ENCODE measurements at places on chromosomes 4 and X.

DNA sequence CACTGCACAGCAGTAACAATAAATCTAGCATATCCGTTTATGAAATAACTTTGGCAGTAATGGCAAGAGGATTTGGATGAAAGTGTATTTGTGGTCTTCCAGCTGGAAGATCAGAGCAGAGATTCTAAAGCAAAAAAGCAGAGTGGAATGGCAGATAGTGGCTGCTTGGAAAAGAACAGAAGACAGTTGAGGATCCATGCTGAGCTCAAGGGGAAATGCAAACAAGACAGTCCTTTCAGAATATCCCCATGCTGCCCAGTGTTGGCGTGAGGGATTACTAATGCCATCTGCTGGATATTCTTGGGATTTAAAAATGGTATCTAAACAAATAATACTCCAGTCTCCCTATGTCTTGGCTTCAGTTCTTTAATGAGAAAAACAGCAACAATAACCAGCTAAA is 629.1 kb upstream of the ATOH1 start:
- no peak for DNase-seq

- no peak for DNase-seq
Observed at GRCh38 chrX:136639506-136640176, 8.3 kb upstream of the CD40LG start.

DNA sequence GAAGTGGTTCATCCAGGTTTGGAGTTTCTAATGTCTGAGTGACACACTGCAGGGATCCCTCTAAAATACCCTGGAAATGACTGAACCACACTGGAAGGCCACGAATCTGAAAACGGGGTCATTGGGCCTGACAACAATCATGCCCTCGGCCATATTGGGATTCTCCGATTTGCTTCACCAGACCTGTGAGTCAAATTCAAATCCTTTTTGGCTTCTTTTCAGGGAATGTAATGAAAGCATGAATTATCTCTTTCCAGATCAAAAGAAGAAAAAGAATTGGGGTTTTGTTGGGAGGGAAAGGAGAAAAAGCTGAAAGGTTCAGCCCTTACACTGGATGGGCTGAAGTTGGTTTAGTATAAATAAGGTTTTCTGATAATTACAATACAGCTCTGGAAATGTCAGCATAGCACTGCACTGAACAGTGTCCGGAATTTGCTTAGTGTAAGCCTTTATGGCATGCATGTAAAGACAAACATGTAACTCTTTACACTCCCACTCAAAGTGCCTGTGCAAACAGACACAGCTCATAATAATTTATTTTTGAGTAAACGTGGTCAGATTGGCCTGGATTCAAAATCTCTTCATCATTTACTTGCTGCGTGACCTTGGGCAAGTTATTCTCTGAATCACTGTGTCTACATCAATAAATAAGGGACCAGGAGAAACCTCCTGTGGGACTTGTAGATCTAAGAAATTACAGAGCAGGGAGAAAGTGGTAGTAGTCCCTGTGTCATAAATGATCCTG is 21.4 kb downstream of the CT47C1 start:
- DNase-seq, result no peak

GRCh38 chrX:127943571-127943970 is 108.6 kb downstream of the ACTRT1 start:
- DNase-seq, result no peak

DNA sequence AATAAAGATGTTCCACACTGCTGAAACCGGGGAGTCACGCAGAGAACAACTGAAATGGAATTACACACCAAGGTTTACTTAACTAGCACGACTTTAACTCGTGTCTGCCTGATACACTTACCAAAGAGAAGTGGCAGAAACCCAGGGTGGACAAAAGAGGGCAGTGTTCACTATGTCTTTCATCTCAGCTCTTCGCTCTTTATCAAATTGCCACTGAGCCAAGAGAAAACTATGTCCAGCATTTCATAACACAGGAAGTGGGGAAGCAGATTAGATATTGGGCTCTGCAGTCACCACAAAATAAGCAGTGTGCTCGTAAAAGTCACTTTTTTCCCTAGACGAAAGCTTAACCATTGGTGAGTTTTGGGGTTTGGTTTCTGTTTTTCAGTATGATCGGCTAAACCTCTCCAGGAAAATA is 155.7 kb downstream of the CHIC2 start:
- no peak for DNase-seq

DNA sequence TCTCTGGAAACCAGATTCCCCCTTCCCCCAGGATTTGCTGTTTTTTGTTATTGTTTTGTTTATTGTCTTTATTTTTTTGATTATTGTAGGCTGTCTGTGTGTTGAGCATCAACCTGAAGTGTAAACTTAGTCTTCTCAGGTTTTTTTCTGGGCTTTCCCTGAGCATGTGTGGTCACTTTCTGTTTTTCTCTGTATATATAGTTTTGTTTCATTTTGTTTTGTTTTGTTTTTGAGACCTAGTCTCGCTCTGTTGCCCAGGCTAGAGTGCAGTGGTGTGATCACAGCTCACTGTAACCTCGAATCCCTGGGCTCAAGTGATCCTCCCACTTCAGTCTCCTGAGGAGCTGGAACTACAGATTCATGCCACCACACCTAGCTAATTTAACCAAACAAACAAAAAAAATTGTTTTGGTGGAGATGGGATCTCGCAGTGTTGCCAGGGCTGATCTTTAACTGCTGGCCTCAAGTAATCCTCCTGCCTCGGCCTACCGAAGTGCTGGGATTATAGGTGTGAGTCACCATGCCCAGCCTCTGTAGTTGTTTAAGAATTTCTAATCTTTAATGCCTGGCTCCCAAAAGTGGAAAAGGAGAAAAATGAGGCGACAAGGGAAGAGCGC is 9.1 kb downstream of the IL13RA1 start:
- no peak for DNase-seq

DNA sequence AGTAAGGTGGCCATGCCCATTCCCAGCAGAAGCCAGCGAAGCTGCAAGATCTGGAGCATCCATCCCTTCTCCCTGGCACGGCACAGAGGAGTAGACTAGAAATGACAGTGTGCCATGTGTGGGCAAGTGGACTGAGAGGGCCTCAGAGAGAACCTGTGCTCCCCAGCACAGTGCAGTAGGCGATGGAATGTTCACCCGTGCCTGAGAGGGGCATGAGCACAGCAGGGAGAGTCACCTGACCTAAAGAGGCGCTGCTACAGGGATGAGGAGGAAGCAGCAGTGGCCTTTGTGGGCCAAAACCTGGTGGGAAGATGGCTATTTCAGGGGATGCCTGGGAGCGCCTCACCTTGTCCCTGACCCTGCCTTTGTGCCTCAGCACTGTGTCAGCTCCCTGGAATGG is 8.0 kb upstream of the CDKN2AIP start:
- DNase-seq, result no peak

- no peak for DNase-seq
Observed at GRCh38 chr4:4752576-4753401, 106.7 kb upstream of the MSX1 start.

Data from stimulated activated naive CD4-positive, alpha-beta T cell treated with Interleukin-2 at 50 U/mL for 16 hours (primary cell).